ENCODE measurements at places on chromosomes 16 and 17. TPM values are rescaled to one million over a fixed set of nuclear protein-coding genes. Genes with fewer than 3 reads are reported as not detected.

GRCh38 chr16:24977678-24978075 is 37.5 kb downstream of the ARHGAP17 start:
- H3K4me1 ChIP-seq: peaks cover 33% of the 10 kb centered on the region
- no peak overlapping the region for H3K27ac ChIP-seq
- no peaks in the 10 kb centered on the region for H3K27me3 ChIP-seq
- H3K4me3 ChIP-seq: no peak overlapping the region
- no peak for DNase-seq
- peaks cover 42% of the 10 kb centered on the region for H3K36me3 ChIP-seq

DNA sequence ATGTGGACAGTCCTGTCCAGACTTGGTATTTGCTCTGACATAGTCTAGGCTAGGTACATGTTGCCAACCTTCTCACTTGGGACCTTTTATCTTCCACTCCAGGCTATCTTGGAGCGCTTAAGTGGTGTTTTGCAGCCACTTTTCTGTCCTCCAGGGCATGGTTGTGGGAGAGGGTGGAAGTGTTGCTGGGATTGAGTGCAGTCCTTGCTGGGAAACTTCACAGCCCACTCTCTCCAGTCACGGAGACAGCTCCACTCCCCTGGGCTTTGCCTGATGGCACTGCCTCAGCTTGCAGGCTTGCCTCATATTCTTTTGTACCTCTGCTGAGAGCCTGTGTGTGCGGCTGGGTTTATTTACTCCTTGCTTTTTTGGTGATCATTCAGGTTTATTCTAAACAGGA is 17.4 kb downstream of the RPA1 start:
- H3K27me3 ChIP-seq: no peaks in the 10 kb centered on the region
- no peaks in the 10 kb centered on the region for H3K4me1 ChIP-seq
- no peak overlapping the region for H3K27ac ChIP-seq
- H3K36me3 ChIP-seq: peaks cover 57% of the 10 kb centered on the region
- DNase-seq: no peak

DNA sequence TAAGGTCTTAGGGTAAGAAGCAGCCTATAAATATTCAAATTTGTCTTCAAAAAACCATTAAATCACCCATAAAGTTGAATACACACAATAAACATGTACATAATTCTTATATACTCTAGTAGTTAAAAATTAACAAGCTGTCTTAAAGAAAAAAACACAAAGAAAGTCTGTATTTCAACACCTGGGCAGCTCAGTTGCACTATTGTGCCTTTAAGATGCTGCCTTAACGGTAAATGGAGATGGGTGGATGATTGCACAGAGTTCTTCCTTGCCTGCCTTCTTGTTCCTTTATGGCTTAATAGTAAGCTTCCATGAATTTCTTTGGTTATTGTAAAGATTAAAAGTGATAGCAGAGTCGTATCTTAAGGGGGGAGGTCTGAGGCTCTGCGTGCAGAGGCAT is 105.1 kb downstream of the TOX3 start:
- no peak for DNase-seq
- H3K36me3 ChIP-seq: no peaks in the 10 kb centered on the region
- H3K4me1 ChIP-seq: no peaks in the 10 kb centered on the region
- H3K27ac ChIP-seq: no peak overlapping the region
- H3K27me3 ChIP-seq: no peaks in the 10 kb centered on the region

DNA sequence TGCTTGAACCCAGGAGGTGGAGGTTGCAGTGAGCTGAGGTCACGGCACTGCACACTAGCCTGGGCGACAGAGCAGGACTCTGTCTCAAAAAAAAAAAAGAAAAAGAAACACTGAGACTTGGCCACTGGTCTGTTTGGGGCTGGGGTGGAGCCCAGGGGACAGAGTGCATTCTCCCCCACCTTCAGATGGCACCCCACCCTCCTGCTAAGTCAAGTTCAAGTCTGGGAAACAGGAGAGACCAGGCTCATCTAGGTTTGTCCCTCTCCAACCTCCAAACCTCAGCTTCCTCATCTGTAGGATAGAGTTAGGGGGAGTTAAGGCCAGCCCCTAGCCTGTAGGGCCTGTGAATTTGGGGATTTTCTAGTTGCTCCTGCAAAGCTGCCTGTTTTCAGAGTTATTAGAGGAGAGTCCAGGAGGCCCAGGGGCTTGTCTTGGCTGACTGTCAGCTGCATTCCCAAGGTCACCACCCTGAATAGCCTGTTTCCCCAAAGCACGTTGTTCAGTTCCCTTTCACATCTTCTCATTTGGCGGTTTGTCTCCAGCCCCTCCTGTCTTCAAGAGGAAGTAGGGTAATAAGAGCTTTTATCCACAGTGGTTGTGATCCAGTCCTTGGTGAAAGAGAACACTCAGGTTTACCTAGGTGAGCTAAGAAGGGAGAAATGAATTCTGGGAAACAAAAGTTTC is 2.2 kb downstream of the MT3 start:
- peaks cover 9% of the 10 kb centered on the region for H3K4me1 ChIP-seq
- no peak for DNase-seq
- H3K4me3 ChIP-seq: no peak overlapping the region

DNA sequence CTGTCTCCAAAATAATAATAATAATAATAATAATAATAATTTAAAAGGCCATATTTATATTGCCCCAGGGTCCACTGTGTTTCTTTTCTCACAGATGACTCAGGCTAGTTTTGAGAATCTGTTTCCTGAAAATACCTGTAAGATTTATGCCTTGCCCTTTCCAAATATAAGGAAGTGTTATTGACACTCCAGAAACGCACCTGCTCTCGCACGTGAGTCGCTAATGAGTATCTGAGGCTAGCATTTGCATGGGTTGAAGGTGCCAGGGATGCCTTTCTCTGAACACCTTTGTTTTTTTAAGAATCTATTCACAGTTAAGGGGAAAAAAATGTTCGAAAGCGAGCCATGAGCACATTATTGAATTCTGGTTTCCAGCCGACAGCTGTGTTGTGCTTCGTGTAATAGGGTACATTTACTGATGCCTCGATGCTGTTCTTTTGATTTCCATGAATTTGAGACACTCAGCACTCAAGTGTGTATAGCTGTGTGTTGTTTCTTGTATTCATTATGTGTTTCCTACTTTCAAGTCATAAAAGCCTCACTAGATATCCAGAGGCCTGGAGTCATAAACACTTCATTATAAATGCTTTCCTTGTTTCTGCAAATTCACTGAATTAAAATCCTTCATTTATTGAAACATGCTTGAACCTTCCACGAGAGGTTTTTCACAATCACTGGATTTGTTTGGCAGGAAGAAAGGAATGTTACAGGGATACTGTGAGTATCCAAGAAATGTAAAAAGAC is 45.0 kb upstream of the NOL11 start:
- H3K36me3 ChIP-seq: no peaks in the 10 kb centered on the region
- H3K4me1 ChIP-seq: no peaks in the 10 kb centered on the region
- DNase-seq: no peak

CASKIN1 gene
- 0.06 TPM for total RNA-seq

SLC47A1 gene
- 13.4 TPM for total RNA-seq

RDM1 gene
- not detected for total RNA-seq

TNP2 gene
- total RNA-seq: not detected

SHCBP1 gene
- total RNA-seq: 1.0 TPM
